HT-29 (cell line): ENCODE measurements at places on chromosomes 5 and 9. TPM values are rescaled to one million over a fixed set of nuclear protein-coding genes. Genes with fewer than 3 reads are reported as not detected.
A peak's percentile ranks its signal among the peaks of the same experiment; 100 is the strongest.

DNA sequence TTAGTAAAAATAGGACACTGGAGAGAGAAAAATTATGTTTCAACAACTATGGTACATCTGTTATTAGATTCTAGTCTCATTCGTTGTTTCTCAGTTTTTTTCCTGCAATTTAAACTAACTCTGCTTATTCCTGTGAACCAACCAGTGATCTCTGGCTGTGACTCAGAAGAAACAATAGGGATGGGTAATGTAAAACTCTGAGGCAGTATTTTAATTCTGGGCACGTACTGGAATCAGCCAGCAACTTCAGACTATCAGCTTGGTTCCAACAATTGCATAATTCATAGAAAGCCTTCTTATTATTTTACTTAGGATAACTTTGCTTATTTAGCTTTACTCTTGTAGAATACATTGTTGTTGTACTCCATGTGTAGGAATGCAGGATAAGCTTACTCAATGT lies 28.8 kb downstream of the MLLT3 start:
- no peak for DNase-seq

DNA sequence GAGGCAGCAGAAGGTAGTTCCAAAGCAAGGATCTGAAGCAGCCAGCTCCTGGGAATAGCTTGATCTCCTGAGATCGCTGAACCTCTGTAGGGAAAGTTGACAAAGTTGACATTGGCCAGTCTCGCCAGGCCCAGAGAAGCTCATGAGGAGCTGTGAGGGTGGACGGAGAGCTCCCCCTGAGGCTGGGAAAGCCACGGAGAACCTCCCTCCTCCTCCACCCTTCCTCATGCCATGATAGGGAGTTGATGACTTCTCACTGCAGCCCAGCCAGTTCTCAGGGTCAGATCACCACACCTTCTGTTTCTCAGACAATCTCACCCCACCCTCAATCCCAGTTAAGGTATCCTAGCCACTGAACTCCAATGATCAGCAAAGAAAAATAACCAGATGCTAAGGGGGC lies 30.4 kb upstream of the KCNV2 start:
- no peak for DNase-seq

DNA sequence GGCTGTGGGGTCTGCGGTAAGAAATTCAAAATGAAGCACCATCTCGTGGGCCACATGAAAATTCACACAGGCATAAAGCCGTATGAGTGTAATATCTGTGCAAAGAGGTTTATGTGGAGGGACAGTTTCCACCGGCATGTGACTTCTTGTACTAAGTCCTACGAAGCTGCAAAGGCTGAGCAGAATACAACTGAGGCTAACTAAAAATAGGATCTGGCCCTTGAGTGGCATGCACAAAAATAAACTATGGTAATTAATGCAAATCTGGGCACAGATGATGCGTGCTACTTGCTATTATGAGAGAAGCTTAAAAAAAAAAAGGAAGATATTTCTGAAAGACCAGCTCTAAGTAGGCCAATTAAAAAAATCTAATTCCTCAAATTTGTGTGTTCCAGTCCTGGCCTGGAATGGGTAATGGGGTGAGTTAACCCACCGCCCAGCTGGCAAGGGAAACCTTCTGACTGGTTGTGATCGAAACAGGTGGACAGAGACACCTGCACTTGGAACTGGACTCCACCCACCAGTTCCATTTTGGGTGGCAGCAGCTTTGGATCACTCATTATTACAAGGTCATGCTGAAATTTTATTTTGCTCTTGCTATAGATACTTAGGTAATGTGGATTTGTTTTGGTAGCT lies 26.6 kb upstream of the ZBTB34 start:
- no peak for DNase-seq

DNA sequence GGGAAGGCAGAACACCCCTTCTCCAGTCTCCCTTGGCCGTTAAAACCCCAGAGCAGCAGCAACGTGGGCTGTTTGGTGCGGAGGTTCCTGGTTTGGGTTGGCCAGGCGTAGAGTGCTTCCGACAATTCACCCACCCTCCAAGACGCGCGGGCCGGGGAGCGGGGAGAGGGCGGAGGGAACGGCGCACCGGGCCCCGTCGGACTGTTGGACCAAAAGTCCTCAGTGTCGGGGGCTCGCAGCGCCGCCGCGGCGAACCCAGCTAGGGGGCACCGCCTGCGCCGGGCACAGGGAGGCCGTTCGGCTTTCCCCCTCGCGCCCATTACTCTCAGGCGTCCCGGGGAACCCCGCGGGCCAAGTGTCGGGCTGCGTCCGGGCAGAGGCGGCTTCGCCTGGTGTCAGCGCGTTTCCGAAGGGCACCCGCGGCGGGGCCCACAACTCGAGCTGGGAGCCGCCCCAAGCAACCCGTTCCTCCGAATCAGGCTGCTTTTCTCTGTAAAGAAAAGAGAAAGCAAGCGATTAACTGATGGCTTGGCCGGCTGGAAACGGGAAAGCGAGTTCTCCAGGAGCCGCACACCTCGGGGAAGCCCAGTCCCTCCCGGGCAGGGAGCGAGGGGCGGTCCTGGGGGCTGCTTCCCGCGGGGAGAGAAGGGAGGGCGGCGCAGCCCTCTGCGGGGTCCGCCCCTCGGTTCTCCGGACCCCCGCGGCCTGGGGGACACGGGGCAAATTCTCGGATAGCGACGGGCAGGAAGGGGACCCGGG lies 145.5 kb downstream of the ERCC6L2 start:
- no peak for DNase-seq

GRCh38 chr5:173324115-173325001 lies 3.9 kb downstream of the STC2 start:
- no peak for DNase-seq

DNA sequence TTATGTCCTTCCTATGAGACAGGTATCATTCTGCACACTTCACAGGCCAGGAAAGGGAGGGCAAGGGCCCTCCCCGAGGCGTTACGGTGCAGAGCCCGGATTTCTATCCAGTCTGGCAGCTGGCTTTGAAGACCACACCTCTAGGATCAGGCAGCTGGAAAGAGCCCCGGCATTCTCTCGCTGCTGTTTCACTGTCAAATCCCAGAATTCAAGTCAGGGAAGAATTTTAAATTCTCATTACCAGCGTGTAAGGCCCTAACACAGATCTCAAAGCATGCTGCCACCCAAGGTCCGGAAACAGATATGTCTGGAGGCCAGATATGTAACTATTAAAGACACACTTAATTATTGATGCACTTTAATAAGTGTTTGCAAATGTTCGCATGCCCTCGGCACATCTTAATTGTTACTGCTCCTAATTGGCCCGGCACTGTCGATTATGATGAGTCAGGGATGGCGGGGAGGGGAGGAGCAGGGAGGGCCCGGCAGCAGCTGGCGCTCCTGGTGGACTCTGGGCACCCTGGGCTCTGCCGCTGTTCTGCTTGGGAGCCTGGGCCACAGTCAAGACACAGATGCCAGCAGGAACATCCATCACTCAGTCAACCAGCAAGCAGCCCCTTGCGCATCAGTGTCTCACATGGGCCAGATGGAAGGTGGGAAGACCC lies 76.3 kb upstream of the BARHL1 start:
- DNase-seq: no peak

DNA sequence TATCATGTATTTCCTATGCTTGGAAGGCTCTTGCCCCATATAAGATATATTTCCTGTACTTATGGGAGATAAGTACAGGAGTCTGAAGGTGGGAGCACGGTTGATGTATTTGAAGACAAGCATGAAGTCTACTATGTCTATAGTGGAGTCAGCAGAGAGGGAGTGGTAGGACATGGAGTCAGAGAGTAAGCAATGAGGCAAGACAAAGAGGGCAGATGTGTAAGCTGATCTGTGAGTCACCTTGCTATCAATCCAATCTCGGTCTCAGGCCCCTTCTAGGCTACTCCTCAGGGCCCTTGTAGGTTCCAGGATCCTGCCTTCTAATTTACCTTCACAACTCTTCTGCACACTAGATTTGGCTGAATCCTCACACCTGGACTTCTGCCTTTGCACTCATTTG lies 105.5 kb downstream of the MACIR start:
- DNase-seq: no peak

GRCh38 chr5:102283102-102283797 lies 12.8 kb downstream of the SLCO4C1 start:
- no peak for DNase-seq

- peak; percentile 44 for DNase-seq
Observed at GRCh38 chr5:93039888-93040287, 541.1 kb downstream of the NR2F1-AS1 start.

DNA sequence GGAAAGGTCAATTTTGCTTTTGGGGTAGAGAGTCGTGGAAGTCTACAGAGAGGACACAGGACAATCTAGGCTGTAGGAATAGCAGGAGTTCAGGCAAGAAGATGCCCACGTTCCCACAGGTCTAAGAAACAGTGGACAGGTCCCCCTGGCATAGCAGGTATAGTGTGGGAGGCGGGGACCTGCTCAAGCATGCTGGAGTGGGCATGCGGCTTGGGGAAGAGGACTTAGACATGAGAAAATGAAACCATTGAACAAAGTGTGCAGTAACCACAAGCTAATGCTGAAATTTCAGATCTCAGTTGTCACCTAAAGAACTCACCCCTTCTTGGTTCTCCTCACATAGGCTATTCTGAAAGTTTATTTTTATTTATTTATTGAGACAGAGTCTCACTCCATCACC lies 142.8 kb upstream of the EFNA5 start:
- no peak for DNase-seq

DNA sequence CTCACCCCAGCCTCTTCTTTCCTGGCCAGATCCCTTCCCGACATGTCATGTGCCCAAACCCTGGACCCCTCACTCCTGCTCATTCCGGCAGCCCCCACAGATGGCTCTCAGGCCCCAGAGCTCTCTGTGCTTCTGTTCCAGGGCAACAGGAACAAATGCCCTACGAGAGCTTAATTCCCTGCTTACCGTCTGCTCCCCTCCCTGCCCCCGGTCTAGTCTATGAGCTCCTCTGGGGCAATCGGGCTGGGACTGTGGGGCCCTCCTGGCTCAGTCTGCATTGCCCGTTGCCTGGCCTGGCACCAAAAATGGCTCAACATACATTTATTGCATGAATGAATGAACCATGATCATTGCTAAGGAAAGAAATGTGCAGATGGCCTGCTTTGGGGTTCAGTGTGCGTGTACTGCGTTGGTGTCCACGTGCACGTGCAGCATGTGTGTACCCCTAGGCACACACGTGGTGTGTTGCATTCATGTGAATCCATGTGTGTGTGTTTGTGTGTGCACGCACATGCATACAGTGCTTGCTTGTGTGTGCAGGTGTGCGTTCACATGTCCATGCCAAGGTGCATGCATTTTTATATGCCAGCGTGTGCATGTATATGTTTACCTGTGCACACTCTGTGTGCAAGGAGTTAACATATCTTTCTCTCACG lies 201.2 kb upstream of the IER5L start:
- no peak for DNase-seq

- no peak for DNase-seq
Observed at GRCh38 chr9:124284940-124285441, 27.2 kb downstream of the NEK6 start.

GRCh38 chr9:114154600-114155102 lies 686 bp upstream of the COL27A1 start:
- DNase-seq: no peak

DNA sequence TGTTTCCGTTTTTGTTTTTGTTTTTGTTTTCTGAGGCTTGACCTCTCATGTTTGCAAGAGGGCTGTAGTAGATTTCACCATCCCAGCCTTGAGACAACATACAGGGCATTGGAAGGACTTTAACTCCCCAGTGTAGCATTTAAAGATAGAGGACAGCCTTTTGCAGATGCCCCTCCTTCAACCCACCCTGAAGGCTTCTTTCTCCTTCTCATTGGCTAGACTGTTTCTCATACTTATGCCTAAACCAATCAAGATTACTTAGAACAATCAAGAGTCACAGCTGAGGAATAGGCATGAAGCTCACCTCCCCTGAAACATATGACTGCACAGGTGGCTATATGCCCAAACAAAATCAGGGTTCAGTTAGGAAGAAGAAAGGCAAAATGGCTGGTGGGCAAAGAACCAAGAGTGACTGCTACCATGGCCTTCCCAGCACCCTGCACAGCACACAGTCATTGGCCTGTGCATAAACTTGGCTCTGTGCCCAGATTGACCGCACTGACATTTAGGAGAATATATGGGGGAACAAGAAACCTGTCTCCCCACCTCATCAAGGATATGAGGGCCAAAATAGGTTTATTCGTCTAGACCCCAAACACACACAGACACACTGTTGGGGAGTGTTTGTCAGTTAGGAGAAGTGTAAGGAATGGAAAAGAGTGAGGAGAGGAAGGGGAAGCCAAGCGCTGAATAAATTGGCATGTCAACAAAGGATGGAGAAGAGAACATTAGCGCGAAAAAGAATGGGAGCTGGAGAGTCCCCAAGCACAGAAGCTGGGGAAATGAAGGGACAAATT lies 137.3 kb upstream of the RANBP3L start:
- no peak for DNase-seq

GRCh38 chr5:94243612-94244011 lies 374.8 kb downstream of the KIAA0825 start:
- DNase-seq: no peak

DNA sequence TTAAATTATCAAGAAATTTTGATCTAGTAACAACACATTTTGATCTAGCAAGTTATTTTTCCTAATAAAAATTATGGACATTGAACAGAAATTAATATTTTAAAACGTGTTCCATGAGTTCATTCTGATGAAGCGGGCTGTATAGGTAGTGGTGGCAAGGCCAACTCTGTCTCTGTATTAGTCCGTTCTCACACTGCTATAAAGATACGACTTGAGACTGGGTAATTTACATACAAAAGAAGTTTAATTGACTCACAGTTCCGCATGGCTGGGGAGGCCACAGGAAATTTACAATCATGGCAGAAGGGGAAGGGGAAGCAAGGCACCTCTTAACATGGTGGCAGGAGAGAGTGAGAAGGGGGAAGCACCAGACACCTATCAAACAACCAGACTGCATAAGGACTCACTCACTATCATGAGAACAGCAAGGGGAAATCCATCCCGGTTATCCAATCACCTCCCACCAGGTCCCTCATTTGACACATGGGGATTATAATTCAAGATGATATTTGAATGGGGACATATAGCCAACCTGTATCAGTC lies 61.2 kb downstream of the TMEM232 start:
- DNase-seq: no peak

ITGA1 gene
- total RNA-seq: 22.6 and 39.5 TPM in 2 replicates

CBY3 gene
- not detected in 2 replicates for total RNA-seq

OTP gene
- not detected in 2 replicates for total RNA-seq

TLX3 gene
- not detected in 2 replicates for total RNA-seq

ABLIM3 gene
- 13.6 and 20.7 TPM in 2 replicates for total RNA-seq

HSPB3 gene
- not detected in 2 replicates for total RNA-seq

FGFR4 gene
- total RNA-seq: 145 and 158 TPM in 2 replicates

WDR31 gene
- 0.37 and 0.74 TPM in 2 replicates for total RNA-seq

GCNT4 gene
- total RNA-seq: not detected in 2 replicates

SOX30 gene
- total RNA-seq: 0.15 and 0.37 TPM in 2 replicates

FOXD4L3 gene
- total RNA-seq: not detected in 2 replicates

LCN12 gene
- total RNA-seq: 0.58 and 0.94 TPM in 2 replicates

PFN3 gene
- total RNA-seq: not detected in 2 replicates

ACTBL2 gene
- 0.16 and 0.51 TPM in 2 replicates for total RNA-seq
